C1 segment of cervical spinal cord (tissue), 14 donors: ENCODE measurements at places on chromosomes 11 and 22.

DNA sequence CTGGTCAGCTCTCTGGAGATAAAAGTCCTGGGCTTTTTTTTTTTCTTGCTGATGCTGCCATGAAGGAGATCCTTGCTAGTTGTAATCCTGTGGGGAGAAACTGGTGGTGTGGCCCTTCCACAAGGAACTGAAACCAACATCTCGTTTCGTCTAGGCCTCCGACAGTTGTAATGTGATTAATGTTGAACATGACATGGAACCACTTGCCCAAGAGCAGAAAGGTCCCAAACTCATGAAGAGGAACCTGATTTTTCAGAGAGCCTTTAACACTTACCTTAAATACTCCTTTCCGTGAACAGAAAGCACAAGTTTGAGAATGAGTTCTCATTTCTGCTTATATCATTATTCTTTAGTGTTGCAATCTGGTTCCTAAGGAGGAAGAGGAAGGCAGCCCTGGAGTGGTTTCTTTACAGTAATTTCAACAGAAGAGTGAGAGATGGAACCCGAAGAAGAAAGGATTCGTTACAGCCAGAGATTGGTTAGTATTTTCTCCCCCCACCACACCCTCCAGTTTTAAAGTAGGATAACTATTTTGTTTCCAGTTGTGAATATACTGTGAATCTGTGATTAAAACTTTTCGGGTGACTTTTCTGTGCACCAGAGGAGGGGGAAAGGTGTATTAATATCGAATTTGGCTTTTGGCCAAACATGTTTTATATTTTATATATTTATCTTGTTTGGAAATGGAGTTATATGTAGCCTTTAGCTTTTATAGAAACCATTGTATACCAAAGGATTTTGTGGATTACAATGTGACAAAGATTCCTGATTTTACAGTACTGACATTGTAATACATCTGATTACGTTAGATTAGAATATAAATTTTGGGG is 2.0 kb downstream of the KDM2A start:
- no peak for DNase-seq

DNA sequence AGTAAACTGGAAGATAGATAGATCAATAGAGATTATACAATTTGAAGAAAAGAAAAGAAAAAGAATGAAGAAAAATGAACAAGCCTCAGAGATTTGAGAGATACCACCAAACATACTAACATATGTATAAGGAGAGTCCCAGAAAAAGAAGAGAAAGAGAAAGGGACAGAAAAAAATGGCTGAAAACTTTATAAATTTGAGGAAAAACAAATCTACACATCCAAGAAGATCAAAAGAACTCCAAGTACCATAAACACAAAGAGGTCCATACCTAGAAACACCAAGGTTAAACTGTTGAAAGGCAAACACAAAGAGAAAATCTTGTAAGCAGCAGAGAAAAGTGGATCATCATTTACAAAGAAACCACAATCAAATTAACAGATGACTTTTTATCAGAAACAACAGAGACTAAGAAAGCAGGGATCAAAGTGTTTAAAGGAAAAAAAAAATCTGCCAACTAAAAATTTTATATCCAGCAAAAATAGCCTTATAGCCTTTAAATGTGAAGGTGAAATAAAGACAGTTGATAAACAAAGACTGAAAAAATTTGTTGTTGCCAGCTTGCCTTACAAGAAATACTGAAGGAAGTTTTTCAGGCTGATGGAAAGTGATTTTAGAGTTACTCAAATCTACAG is 11.8 kb upstream of the AKIP1 start:
- no peak for DNase-seq

- no peak for DNase-seq
Observed at GRCh38 chr22:41394012-41394356, 12.2 kb downstream of the TEF start.

GRCh38 chr22:31347251-31348008 is 1.3 kb upstream of the PATZ1 start:
- peak; percentile 61 for DNase-seq

- no peak for DNase-seq
Observed at GRCh38 chr11:130246738-130247137, 68.0 kb downstream of the ZBTB44 start.

DNA sequence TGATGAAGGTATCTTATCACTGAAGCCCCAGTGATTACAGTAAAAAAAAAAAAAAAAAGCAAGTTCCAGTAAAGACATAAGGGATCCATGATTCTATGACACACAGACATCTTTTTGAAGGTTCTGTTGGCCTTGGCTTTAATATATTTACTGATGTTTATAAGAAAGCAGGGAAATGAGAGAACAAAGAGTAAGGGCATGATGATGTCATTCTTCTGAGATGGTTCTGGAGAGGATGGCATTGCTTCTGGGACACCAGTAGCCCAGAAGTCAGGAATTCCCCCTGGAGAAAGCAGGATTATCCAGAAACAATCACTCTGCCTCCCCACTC is 233.6 kb downstream of the FAM76B start:
- DNase-seq, result no peak

- DNase-seq, result no peak
Observed at GRCh38 chr11:109972939-109973338, 120.3 kb upstream of the ZC3H12C start.

GRCh38 chr22:44971651-44972362 is 38.0 kb downstream of the PHF21B start:
- no peak for DNase-seq

- DNase-seq, result peak; percentile 81
Observed at GRCh38 chr11:7511401-7511800, 2.4 kb upstream of the PPFIBP2 start.

- no peak for DNase-seq
Observed at GRCh38 chr22:32103658-32104315, 55.3 kb downstream of the C22orf42 start.

GRCh38 chr11:14809466-14809865 is 82.6 kb downstream of the CYP2R1 start:
- no peak for DNase-seq

DNA sequence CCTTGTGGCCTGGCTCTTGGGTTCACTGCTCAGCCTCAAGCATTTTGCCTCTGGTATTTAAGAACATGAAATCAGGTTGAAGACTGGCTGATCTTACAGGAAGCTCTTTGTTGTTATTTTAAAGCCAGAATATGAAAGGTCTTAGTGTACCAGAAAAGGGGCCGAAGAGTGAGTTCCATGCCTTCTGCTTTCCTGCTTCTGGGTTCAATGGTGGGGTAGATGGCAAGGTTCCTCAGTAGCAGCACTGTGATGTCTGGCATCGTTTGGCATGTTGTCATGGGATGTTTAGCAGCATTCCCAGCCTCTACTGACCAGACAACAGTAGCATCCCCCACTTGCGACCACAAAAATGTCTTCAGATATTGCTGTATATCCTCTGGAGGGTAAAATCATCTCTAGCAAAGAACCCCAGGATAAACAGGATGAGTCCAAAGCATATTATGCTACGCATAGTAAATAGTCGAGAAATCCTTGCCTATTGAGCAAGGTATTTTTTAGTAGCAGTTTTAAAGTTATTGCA is 2.4 kb downstream of the VPS26B start:
- no peak for DNase-seq

- DNase-seq, result no peak
Observed at GRCh38 chr11:45168366-45169130, 22.1 kb downstream of the PRDM11 start.

DNA sequence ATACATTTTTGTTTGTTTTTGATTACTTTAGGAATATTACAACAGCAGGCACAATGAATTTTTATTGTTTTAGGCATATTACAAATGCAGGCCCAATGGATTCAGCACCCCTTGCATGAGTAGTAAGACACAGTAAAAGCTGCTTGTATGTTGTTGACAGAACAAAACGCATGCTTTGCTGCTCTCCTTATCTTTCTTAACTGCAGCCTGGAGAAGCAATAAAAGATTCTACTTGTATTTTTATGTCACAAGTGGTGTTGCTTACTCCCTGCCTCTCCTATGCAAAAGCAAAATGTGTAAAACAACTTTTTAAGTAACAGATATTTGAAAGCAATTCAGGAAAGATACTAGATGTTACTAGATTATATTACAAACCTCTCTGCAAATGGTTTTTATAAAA is 73.9 kb downstream of the TRPC6 start:
- DNase-seq, result no peak

GRCh38 chr11:58912124-58912523 is 27.2 kb upstream of the GLYATL1 start:
- DNase-seq, result no peak

DNA sequence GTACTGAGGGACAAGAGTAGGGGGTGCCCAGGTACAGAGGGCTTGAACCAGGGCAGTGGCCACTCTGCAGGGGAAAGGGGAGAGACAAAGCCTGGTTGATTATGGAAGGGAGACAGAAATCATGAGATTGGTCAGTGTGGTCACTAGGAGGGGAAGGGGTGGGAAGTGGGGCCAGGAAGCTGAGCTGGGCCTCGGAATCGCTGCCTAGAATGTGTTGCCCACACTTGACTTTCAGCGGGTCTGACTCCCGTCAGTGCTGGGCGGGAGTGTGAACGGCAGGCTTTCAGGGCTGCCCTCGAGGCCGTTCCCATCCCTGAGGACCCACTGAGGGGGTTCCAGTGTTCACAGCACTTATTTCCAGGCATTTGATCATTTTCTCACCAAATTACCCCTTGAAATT is 5.9 kb downstream of the DAGLA start:
- DNase-seq, result no peak

DNA sequence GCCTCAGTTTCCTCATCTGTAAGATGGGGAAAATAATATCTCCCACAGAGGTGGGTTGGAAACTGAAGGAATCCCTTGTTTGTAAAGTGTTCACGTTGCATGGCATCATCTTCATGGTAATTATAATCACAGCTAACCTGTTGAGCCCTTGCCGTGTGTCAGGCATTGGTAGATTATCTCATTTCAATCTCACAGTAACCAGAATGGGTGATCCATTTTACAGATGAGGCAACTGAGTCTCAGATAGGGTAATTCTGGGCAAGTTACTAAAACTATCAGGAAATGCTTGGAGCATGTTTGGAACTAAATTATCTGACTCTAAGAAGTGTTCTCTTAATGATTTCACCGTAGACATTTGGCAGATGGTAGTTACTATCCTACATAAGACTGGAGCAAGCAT is 109.4 kb downstream of the NAV2 start:
- DNase-seq, result no peak

GRCh38 chr11:116037861-116038260 is 533.6 kb upstream of the CADM1 start:
- no peak for DNase-seq

DNA sequence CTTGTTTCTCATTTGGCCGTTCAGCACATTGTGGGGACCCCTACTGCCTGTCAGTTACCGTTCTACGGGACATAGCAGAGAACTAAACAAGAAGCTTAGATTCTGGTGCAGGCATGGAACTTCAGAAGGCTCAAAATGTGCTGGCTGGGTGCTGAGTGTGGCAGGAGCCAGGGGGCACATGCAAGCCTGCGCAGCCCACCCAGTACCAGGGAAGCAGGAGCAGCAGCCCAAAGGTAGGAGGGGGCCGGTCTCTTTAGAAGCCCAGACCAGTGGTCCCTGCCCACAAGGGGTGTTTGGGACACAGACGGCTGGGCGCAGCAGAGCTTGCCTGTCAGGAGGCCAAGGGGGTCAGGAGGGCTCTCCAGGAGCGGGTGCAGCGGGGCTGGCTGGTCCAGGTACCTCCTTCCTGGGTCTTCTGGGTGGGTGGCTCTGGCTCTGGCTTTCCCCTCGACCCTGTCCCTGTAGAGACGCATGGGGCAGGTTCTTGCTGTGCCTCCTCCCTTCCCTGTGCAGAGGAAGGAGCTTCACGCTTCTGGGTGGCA is 2.2 kb downstream of the PTDSS2 start:
- DNase-seq, result no peak

DNA sequence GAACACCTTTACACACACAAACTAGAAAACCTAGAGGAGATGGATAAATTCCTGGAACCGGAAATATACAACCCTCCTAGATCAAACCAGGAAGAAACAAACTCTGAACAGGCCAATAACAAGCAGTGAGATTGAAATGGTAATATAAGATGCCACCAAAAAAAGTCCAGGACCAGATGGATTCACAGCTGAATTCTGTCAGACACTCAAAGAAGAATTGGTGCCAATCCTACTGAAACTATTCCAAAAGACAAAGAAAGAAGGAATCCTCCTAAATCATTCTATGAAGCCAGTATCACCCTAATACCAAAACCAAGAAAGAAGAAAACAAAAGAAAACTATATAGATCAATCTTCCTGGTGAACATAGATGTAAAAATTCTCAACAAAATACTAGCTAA is 33.9 kb downstream of the PIWIL3 start:
- no peak for DNase-seq

GRCh38 chr22:24413736-24414385 is 13.5 kb upstream of the ADORA2A start:
- no peak for DNase-seq

- DNase-seq, result no peak
Observed at GRCh38 chr11:95592471-95592870, 197.1 kb downstream of the FAM76B start.

- DNase-seq, result no peak
Observed at GRCh38 chr22:36053242-36054147, 24.9 kb upstream of the RBFOX2 start.

DNA sequence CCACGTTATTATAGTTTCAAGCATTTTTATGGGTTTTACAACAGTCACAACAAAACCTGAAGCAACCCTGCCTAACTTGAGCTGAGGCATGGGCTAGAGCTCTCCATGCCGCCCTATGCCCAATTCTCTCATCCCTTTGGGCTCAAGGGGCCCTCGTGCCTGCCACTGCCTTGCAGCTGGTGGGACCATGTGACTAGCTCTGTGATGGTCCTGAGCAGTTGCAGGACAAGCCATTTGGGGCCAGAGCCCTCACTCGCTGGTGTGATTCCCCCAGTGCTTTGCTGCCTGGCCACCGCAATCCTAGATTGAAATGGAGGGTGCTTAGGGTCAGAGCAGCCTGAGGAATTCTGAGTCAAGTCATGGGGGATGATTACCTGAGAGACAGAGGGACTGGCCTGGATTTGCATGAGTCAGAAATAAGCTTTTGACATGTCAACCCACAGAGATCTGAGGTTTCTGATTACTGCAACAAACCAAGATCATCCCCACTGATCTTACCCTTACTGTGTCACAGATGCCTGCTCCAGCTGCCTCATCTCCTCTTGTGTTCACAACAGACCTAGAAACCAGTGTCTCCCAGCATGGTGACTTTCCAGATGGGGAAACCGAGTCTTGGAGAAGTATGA is 323.7 kb downstream of the BRD1 start:
- no peak for DNase-seq

- DNase-seq, result no peak
Observed at GRCh38 chr22:40396882-40397281, 26.5 kb downstream of the SGSM3 start.

- DNase-seq, result no peak
Observed at GRCh38 chr11:78311702-78312371, 105.8 kb downstream of the GAB2 start.

DNA sequence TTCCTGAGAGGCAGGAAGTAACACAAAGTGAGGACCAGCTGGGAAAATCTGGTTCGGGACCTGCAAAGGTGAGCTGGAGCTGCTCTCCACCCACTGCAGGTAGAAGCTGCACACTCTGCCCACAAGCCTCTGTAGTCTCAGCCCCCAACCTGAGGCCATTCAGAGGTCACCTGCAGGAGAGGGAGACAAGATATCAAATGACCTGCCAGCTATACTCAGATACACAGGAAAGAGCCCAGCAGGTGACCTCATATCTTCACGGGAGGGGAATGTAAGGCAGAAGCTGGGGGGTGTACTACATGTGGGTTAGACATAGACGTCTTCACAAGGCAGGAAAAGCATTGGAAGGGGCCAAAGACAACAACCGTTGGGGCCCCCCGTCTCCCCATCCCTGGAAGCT is 86.1 kb downstream of the APIP start:
- no peak for DNase-seq

- no peak for DNase-seq
Observed at GRCh38 chr22:31039393-31039792, 41.7 kb upstream of the SMTN start.

GRCh38 chr11:130022799-130023198 is 20.2 kb upstream of the PRDM10 start:
- no peak for DNase-seq
